C1 segment of cervical spinal cord (tissue), 14 donors: ENCODE measurements at places on chromosomes 7 and 10.

- no peak for DNase-seq
Observed at GRCh38 chr7:14751461-14751860, 151.1 kb downstream of the DGKB start.

GRCh38 chr7:22607180-22607579, 107.2 kb upstream of the STEAP1B start:
- DNase-seq, result no peak

DNA sequence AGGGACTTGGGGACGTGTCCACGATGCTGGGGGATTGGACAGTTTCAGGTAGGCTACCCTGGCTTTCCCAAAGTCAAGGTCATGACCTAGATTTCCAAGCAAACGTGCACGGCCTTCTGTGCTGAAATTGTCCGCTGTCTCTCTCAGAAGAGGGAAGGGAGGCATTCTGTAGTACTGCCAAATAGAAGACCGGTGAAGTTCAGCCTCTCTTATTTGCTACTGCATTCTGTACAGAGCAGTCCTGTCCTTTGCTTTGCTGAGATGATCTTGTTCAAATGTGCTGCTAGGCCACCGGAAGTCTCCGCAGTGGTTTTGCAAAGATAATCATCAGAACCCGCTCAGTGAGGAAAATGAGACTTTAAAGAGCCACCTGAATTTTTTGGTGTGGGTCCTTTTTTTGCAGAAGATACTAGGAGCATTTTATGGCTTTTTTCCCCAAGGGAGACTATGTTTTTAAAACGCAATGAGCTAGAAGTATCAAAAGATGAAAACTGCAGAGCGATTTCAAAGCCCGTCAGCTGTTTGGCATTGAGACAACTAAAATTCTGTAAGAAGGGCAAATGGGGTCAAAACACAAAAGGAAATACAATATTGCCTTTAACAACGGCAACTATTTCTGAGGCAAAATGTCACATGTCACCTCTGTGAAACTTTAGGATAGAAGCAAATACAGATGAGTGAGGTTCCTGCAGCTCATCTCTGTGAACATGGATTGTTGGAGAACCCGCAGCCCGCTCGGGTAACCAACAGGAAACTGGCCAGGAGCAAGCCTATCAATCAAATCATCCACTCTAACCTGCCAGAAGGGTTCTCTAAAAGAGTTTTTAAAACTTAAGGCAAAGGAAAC, 1.3 kb upstream of the NMT2 start:
- no peak for DNase-seq

DNA sequence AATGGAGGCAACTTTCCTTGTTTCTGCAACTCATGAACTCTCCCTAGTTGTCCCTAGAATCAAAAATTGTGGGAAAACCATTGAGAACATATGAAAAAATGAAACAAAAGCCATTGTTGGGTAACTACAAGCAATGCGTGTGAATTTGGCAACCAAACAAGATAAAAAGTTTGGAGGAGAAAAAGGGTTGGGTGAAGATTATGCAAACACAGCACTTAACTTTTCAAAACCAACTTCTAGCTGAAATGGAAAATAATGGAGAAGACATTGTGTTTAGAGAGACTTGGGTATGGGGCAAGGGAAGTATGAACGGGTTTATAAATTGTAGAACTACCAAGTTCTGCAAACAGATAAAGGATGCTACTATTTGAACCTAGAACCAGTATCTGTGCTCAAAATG, 89.0 kb upstream of the SVIL start:
- DNase-seq, result no peak
